Stimulated activated CD4-positive, alpha-beta T cell treated with anti-CD3 and anti-CD28 coated beads, Interleukin-15, amount 100 ng/mL, for 1 hour (primary cell): ENCODE measurements at places on chromosomes 7 and 10.

DNA sequence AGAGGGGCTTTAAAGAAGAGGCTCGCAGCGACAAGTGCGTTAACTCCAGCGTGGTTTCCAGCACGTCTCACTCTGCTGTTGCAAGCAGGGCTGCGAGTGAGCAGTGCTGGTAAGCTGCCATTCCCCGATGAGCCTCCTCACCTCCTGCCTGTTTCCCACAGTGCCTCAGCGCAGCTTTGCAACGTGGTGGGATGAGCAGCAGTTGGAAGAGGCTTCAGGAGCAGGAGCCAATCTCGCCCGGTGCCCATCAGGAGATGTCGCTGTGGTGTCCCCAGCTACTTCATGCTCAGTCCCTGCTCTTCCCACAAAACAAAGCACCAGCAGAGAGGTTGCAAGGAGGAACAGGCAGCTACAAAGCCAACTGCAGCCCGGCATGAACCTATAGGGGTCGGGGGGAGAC, 2.4 kb upstream of the ADARB2 start:
- no peak for DNase-seq

DNA sequence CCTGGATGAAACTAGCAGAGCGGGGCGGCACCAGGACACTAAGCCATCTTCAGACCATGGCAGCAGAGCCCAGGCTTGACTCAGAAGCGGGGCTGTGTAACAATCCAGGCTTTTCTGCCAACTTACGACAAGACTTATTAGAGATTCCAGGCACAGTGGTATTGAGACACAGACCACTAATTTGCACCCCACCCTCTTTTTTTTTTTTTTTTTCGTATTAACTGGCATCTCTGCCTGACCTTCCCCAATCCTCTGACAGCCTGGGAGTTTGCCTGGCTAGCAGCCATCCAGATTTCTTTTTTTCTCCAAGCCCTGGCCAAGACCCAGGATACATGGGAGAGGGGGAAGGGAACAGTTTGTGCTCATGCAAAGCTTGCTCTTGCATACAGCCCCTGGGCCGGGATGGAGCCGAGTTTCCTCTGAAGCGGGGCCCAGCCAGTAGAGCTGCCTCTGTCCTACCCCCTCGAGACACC, 182.4 kb downstream of the PLXNA4 start:
- no peak for DNase-seq

DNA sequence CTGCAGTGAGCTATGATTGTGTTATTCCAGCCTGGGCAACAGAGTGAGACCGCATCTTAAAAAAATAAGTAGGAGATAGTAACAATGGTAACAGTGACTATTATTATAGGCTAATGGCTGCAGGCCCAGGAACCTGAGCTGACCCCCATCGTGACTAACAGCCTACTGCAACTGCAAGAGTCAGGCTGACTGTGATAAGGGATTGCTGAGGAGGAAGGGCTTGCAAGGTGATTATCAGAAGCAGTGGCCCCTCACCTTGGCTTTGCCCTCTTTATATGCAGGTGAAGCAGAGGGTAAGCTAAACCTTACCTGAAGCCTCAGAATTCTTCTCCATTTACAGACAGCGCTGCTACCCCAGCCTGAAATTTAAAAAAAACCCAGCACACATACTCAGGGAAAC, 83.9 kb upstream of the SDK1 start:
- DNase-seq: no peak

- DNase-seq: no peak
Observed at GRCh38 chr10:84293574-84294016, 34.8 kb upstream of the CCSER2 start.

- DNase-seq: no peak
Observed at GRCh38 chr10:33822774-33823173, 488.3 kb upstream of the NRP1 start.

- no peak for DNase-seq
Observed at GRCh38 chr7:40826411-40827221, 691.8 kb downstream of the SUGCT start.

- DNase-seq: peak; percentile 21
Observed at GRCh38 chr10:119270762-119271366, 63.5 kb downstream of the GRK5 start.

GRCh38 chr10:131700032-131700431, 200.8 kb upstream of the PPP2R2D start:
- no peak for DNase-seq

DNA sequence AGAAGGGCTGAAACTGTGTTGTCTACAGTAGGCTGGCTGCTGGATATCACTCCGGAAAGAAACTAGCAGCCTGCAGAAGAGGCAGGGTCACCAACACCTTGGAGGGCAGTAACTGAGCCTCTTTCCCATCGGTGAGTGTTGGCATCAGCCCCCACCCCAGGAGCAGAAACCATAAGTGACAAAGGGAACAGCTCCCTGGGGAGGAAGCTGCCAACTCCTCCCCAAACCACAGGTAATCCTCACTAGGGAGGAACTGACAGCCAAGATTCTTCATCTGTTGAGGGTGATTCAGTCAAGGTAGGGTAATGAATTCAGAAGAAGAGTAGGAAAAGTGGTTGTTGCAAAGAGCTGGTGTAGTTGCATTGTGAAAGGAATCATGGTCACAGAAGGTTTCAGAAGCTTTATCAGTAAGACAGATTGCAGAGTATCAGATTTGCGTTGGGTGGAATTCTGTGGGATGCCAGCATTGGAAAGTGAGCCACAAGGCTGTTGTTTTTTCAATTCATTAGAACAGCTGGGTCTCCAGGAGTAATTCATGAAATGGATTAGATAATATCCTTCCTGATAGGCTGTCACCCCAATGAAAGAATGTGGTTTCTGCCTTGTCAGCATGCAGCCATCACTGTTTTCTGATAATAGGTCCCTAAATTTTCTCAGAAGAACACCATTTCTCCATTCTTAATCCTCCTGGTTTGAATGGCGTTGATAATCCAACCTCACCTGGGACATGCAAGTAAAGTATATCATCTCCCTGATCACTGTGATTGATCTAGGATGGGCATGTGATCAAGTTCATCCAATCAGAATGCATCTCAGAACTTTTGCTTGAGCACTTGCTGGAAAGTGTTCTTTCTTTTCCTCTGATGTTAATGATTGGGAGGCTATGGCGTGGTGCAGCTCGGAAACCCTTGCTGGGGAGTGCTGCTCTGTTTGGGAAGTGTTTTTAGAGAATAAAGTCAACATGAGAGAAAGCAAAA, 75.0 kb upstream of the CTBP2 start:
- DNase-seq: no peak
